Stimulated activated CD8-positive, alpha-beta memory T cell treated with anti-CD3 and anti-CD28 coated beads, Interleukin-15, amount 100 ng/mL, for 4 hours (primary cell): ENCODE measurements at places on chromosomes 2 and 18.

DNA sequence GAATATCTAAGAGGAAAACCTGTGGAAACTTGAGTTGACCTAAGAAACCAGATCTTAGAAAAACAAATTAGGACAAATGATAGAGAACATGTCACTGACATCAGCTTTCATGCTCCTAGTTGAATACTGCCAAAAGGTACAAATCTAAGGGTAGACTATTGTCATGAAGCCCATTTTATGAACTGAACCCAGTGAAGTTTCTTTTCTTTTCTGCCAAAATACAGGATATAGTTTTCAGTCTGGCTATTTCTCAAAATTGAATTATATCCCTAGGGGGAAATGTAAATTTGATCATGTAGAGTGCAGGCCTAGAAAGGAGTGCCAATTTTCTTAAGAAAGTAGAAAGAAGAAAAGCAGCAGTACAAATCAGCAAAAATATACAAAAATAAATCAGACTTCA is 46.6 kb downstream of the FSIP2 start:
- DNase-seq = no peak

GRCh38 chr2:19369341-19369955 is 11.0 kb upstream of the OSR1 start:
- DNase-seq = no peak

GRCh38 chr2:37080266-37080665 is 3.9 kb downstream of the HEATR5B start:
- no peak for DNase-seq

- DNase-seq = no peak
Observed at GRCh38 chr2:16014041-16014787, 73.9 kb downstream of the MYCN start.

DNA sequence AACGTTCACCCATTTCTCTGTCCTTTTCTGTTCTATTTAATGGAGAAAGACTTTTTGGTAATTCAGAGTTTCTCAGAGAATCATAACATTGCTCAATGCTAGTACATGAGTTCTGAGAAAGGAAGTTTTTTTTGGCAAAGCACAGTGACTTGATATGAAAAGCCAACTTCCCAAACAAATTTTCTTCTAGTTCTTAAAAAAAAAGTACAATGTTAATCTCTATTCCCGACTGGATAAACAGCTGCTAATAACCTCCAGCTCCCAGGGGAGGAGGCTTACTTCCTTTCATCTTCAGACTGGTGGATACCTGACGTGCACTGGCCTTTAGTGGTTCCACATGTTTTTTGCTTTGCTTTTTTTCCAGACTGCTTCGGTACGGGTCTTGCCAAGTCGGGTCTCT is 284.6 kb upstream of the CCDC68 start:
- no peak for DNase-seq

DNA sequence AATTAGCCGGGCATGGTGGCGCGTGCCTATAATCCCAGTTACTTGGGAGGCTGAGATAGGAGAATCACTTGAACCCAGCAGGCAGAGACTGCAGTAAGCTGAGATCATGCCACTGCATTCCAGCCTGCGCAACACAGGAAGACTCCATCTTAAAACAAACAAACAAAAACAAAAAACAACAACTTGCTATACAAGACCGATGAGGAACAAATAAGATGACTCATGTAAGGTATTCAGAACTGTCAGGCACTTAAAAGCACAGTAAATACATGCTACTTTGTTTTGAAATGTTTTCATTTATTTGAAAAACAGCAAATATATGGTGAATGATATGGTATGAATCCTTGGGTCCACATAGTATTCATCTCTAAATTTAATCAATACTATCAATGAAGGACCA is 66.7 kb downstream of the TRIP12 start:
- DNase-seq = no peak

- DNase-seq = no peak
Observed at GRCh38 chr2:168913495-168913894, 12.4 kb downstream of the G6PC2 start.

- DNase-seq = no peak
Observed at GRCh38 chr2:212385241-212385640, 153.4 kb downstream of the ERBB4 start.

DNA sequence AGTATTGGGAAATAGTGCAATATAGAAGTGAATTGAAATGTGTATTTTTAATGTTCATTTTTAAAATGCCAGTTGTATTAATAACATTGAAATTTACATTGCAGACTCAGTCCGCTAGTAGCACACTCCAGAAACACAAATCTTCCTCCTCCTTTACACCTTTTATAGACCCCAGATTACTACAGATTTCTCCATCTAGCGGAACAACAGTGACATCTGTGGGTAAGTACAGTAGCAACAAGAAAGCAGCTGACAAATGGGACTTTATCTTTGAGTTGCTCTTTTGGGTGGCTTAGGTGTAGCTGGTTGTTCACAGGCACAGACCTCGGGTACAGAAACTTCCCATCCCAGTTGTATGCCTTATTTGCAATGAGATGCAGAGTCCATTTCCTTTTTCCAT is 118.2 kb upstream of the IL1R2 start:
- no peak for DNase-seq

GRCh38 chr2:116585669-116586327 is 1228.7 kb upstream of the DDX18 start:
- DNase-seq = no peak

DNA sequence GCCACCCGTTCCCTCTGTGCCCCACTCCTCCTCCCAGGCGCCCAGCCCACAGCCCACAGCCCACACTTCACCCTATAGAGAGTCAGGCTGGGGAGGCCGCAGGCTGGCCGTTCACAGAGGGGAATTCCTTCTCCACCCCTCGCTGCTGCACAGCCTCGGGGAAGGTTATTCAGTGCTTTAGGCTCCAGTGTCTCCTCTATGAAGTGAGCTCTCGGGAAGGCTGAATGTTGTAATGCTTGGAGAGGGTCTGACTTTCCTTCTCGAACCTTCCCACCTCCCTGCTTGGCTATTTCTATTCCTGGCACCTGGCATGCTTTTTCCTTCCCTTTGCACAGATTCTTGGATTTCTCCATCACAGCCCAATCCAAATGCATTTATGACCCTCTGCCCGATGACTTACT is 62.5 kb upstream of the SMAD7 start:
- no peak for DNase-seq

DNA sequence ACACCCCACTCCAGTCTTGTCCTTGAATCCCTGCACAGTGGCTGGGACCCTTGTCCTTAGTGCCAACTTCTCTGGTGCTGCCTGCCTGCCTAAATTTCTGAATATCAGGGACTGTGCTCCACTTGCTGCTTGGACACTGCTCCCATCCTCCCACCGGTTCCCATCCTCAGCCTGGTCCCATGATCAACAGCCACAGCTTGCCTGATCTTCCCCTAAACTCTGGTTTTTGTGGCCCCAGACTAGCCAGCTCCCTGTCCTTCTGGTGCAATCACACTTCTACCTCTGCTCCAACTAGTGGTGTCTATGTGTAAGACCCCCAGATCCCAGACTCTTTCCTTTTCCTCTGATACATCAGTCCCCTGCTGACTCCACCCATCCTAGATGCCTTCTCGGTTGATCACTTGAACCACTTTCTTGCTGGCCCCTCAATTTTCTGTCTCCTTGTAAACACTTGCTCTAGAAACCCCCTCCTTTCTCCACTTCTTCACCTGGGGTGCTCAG is 37.2 kb upstream of the POLE4 start:
- no peak for DNase-seq

- no peak for DNase-seq
Observed at GRCh38 chr2:102520009-102520408, 47.0 kb downstream of the SLC9A4 start.

DNA sequence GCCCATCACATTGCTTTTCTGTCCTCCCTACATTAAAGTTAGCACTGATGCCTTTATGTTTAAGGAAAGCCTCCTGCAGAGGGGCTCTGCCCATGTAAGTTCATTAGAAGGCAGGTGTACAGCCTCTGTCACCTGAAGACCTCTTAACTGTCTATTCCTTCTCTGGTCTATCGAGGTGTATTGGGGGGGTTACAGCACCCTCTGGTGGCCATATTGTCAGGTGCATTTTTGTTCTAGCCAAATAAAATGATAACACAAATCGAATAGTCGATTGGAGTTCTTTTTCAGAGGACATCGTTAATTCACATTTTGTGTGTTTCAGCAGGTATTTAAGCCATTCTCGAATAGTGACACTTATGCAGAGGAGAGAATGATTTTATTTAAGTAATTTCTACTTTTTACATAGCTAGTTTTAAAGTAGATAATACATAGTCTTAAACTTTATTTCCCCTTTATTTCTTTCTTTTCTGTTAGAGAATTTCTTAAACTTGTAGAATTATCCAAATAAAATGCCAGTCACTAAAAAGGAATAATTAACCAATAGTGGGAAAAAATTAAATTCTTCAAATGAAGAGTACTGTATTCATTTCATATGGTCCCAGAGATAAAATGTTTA is 136.8 kb downstream of the NEDD4L start:
- DNase-seq = no peak

GRCh38 chr2:18719978-18720775 is 130.8 kb upstream of the NT5C1B start:
- no peak for DNase-seq

DNA sequence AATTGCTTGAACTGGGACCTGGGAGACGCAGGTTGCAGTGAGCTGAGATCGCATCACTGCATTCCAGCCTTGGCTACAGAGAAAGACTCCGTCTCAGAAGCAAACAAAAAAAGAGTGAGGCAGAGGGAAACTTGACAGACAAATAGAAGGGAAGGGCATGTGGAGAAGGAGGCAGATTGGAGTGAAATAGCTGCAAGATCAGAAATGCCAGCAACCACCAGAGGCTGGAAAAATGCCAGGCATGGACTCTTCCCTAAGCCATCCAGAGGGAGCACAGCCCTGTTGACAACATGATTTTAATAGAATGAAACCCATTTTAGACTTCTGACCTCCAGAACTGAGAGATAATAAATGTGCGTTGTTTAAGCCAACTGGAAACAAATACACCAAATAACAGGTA is 447.2 kb upstream of the SPHKAP start:
- no peak for DNase-seq

DNA sequence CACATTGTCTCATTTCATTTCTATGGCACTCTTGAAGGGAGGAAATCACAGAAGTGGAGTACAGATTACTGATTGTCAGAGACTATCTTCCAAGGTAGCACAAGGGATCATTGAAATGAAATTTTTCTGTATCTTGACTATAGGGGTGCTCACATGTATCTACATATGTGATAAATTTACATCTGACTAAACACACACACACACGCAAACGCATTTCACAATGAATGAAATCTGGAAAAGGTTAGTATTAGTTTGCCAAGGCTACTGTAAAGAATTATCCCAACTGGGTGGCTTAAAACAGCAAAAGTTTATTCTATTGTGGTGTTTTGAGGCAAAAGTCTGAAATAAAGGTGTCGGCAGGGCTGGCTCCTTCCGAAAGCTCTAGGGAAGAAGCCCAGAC is 144.6 kb downstream of the SH3BP4 start:
- no peak for DNase-seq
